ENCODE measurements at places on chromosomes 3 and 15.
A peak's percentile ranks its signal among the peaks of the same experiment; 100 is the strongest.

- DNase-seq = no peak
Measured at GRCh38 chr3:54138937-54139547, 16.7 kb downstream of the CACNA2D3 start.

GRCh38 chr3:23590424-23591273, 215.1 kb upstream of the UBE2E1 start:
- no peak for DNase-seq

- DNase-seq = no peak
Measured at GRCh38 chr3:31224936-31225335, 307.8 kb upstream of the STT3B start.

GRCh38 chr3:42088803-42089530, 2.2 kb upstream of the TRAK1 start:
- DNase-seq = no peak

DNA sequence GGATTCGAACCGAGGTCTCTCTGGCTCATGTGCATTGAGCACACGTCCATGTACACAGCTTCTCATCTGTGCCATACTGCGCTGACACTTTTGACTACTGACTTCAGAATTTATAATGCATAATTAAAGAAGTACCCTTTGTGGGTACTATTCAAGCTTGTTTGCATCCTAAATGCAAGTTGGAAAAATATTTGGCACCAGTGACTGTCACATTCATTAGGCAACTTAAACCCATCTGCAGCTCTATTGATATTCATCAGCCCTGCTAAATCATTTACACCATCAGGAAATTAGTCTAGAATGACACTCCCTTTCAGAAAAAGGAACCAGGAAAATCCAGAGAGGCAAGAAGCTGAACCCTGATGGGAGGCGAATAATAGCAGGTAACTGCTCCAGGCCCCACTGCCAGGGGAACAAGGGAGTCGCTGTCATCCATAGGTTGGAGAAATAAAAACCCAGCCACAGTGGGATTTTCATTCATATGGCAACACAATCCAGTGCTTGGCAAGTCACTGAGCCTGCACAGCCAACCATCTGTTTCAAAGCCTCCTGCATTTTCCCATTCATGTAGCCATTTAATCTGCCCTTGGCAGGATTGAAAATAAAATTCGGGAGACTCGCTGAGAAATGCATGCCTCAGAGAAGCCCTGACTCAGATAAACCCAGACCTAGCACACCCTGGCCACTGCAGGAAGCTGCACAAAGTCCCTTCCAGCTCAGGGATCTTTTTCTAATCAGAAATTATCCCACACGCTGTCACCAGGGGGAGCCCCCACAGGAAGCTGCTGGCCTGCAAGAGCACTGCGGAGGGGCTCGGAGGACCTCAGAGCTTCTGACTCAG, 103.0 kb upstream of the VEPH1 start:
- no peak for DNase-seq

DNA sequence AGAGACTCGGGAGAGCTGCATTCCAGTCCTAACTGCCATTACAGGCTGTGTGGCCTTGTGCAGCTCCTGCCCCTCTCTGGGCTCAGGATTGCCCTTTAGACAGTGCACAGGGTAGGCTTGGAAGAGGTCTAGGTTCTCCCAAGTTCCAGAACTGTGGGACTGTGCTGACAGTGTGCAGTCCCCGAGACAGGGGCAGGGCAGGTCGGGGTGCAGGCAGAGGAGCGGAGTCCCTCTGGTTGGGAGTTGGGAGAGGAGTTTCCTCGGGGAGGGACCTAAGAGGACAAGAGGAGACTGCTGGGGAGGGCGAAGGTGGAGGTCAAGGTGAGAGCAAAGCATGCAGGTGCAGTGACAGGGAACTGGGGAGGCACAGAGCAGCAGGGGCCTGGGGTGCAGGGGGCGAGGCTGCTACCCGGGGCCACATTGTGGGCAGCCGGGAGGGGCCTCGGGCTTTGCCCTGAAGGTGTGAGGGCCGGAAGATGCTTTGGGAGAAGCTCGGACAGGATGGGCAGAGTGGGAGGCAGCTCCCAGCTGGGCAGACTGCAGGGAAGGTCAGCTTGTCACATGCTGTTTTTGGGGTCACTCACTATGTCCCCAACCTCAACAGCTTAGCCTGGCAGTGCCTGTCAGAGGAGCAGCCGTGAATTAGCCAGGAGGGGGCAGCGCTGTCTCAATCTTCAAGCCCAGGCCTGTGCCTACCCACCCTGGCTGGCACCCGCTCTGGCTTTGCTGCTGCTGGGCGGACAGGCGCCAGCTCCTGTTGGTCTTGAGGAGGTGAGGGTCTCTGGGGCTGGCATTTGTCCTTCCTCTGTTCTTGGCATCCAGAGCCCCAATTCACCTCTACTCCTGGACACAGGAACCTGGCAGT, 15.4 kb upstream of the CSPG4 start:
- DNase-seq = peak; percentile 38

- no peak for DNase-seq
Measured at GRCh38 chr15:53260647-53261046, 470.5 kb upstream of the ONECUT1 start.

- no peak for DNase-seq
Measured at GRCh38 chr3:55407426-55407820, 79.7 kb downstream of the WNT5A start.

GRCh38 chr3:64021922-64022321, 1.4 kb downstream of the PSMD6 start:
- DNase-seq = no peak

DNA sequence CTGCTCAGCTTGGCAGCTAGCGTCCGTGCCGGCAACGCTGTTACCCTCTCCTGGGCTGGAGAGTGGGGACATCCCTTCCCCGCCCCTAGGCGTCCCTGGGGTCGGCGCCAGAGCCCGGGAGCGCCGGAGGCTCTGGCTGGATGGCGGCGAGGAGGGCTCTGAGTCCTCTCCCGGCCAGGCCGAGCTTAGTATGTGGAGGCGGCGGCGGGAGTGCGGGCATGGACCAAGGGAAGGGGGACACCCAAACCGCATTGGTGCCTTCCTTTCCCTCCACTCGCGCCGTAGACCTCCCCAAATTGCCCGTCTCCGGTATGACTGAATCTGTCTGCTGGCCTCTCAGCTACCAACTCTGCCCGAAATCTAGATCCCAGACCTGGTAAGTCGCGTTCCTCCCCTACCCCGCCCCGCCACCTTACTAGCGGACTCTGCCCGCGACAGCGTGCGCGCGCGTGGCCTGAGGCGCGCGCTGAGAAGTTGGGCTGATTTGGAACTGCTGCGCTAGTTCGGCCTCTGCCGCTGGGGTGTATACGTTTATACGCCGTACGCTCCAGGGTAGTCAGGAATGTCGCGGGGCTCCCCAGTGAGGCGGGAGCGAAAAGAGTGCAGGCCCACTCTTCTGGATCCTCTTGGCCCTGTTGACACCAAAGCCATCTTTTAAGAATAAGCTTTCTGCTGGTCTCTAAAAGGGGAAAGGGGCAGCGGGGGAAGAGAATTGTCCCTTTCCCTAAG, 12.2 kb downstream of the ZIC1 start:
- DNase-seq = no peak

GRCh38 chr3:2837910-2838309, 272.3 kb downstream of the IL5RA start:
- DNase-seq = no peak

- DNase-seq = no peak
Measured at GRCh38 chr15:38698254-38698653, 133.6 kb upstream of the RASGRP1 start.

DNA sequence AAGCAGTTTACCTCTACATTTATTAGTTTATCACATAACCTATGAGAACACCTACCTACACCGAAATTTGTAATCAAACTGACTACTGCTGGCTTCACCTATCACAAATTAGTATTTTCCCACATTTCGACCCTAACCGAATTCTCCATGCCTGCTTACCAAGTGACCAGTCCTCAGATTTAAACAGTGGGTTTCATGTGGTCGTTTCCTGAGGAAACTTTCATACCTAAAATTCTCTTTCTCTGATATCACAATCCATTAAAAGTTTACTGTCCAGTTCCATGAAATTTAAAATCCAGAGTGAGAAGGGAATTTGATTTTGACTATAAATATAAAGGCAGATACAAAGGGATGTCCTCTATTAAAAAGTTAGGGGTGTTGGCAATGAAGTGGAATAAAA, 1.9 kb downstream of the PLOD2 start:
- no peak for DNase-seq

- no peak for DNase-seq
Measured at GRCh38 chr3:51588724-51589123, 50.2 kb downstream of the RAD54L2 start.

DNA sequence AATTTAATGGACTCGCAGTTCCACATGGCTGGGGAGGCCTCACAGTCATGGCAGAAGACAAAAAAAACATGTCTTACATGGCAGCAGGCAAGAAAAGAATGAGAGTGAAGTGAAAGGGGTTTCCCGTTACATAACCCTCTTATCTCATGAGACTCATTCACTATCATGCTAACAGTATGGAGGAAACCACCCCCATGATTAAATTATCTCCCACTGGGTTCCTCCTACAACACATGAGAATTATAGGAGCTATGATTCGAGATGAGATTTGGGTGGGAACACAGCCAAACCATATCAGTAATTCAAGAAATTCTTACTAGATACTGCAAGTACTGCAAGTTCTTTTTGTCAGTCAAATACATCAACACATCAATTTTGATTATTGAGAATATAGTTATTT, 311.4 kb upstream of the SLITRK3 start:
- DNase-seq = no peak

DNA sequence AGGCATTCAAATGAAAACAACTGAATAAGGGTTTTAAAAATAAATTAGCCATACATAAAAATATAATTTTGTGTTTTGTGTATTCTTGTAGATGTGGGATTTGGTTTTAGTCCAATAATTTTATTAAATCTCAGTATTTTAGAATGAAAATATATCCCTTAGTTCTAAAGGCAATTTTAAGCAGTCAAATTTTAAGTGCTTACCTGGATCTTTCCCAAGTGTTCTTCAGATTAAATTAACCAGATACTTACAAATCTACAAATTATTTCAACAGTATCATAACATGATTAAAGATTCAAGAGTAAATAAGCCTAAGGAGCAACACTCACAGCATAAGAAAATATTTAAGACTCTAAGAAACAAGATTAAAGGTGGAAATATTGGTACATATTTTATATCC, 275.0 kb upstream of the RBMS3 start:
- DNase-seq = no peak

- DNase-seq = no peak
Measured at GRCh38 chr15:88994286-88994685, 81.1 kb upstream of the MFGE8 start.

GRCh38 chr15:75943713-75944215, 40.1 kb downstream of the FBXO22 start:
- no peak for DNase-seq

- no peak for DNase-seq
Measured at GRCh38 chr15:62605282-62605681, 437.3 kb upstream of the TPM1 start.

- DNase-seq = no peak
Measured at GRCh38 chr15:85737061-85737460, 57.7 kb downstream of the KLHL25 start.

DNA sequence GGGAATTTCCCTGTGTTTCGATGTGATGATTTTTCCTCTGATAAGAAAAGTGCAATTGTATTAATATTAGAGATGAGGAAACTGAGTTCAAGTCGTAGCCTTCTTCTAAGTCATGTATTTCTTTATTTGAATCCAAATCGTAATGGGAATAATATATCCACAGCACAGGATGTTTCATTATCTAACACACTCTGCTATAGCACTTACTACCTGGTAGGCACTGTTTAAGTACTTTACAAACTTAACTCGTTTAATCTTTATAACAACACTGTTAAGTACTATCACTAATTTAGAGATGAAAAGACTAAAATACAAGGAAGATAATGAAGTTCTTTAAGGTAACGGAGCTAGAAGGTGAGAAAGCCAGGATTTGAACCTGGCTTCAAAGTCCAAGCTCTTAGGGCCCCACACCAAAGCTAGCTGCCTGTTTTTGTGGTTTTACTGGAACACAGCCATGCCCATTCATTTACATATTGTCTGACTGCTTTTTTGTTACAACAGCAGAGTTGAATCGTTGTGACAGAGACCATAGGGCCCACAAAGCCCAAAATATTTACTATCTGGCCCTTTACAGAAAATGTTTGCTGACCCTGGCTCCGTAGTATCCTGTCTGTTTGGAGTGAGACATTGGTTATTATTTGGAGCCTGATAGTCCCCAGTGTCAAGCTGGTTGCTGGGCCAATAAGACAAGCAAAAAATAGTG, 9.6 kb upstream of the ATP13A3 start:
- DNase-seq = no peak

- no peak for DNase-seq
Measured at GRCh38 chr3:122948408-122948807, 79.2 kb downstream of the SEMA5B start.

GRCh38 chr3:105499961-105500360, 133.3 kb downstream of the ALCAM start:
- DNase-seq = no peak

- no peak for DNase-seq
Measured at GRCh38 chr3:172305552-172305951, 142.7 kb downstream of the GHSR start.

DNA sequence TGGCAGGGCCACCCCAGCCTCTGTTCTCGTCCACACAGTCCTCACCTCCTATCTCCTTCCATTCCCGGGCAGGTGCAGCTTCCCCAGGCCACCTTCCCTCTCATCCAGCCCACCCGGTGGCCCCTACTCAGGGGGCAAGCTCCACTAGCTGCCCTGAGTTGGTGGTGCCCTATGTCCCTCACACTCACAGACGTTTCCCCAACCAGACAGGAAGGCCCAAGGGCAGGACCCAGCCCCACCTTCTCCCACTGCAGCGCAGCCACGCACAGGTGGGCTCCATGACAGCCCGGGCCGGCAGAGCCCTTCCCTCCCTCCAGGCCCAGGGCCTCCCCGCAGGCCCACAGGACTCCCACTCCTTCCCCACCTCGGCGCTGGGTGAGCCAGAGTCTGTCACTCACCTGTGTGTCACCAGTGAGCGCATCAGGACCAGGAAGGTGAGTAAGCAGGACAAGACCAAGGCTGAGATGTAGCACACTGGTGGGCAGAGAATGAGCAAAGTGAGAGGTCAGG, 11.1 kb downstream of the ISLR start:
- no peak for DNase-seq

DNA sequence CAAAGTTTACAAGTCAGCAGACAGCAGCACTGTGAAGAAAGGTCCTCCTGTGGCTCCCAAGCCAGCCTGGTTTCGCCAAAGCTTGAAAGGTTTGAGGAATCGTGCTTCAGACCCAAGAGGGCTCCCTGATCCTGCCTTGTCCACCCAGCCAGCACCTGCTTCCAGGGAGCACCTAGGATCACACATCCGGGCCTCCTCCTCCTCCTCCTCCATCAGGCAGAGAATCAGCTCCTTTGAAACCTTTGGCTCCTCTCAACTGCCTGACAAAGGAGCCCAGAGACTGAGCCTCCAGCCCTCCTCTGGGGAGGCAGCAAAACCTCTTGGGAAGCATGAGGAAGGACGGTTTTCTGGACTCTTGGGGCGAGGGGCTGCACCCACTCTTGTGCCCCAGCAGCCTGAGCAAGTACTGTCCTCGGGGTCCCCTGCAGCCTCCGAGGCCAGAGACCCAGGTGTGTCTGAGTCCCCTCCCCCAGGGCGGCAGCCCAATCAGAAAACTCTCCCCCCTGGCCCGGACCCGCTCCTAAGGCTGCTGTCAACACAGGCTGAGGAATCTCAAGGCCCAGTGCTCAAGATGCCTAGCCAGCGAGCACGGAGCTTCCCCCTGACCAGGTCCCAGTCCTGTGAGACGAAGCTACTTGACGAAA, 24.2 kb downstream of the STARD5 start:
- DNase-seq = no peak

- DNase-seq = no peak
Measured at GRCh38 chr3:32398531-32398930, 6.9 kb downstream of the CMTM7 start.
